Activated T-helper 1 cell treated with anti-CD3 and anti-CD28 coated beads, Interleukin-12 subunit alpha, Interleukin-12 subunit beta, Interleukin-2, Interleukin-4 antibody, amounts not matched to agents 30 ng/mL and 10 ng/mL and 1 ng/mL, durations not matched to agents 14 hours and 24 hours and 36 hours (primary cell): ENCODE measurements at places on chromosomes 1 and 21. TPM values are rescaled to one million over a fixed set of nuclear protein-coding genes. Genes with fewer than 3 reads are reported as not detected.

KCNJ9 gene
- total RNA-seq, result not detected in 2 replicates

ICOSLG gene
- total RNA-seq, result 6.4 and 7.2 TPM in 2 replicates

SETSIP gene
- not detected in 2 replicates for total RNA-seq

MKNK1 gene
- 48.7 TPM in 2 replicates for total RNA-seq

DNA sequence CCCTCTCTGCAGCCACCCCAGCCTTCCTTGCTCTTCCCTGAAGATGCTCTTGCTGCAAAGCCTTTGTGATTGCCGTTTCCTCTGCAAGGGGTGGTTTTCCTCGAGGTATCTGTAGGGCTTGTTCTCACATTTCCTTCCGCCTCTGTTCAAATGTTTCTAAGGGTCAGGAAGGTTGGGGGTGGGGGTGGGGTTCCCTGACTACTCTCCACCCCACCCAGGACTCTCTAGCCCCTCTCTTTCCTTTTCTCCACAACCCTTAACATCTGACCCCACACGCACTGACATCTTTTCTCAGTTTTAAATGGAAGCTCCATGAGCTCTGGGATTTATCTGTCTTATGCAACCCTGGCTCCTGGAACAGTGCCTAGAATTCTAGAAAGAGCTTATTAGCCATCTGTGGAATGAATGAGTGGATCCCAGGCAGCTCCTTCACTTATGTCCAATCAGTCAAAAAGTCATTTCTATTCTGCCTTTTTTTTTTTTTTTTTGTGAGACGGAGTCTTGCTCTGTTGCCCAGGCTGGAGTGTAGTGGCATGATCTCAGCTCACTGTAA is 27.3 kb upstream of the ZNF362 start:
- no peak for DNase-seq

DNA sequence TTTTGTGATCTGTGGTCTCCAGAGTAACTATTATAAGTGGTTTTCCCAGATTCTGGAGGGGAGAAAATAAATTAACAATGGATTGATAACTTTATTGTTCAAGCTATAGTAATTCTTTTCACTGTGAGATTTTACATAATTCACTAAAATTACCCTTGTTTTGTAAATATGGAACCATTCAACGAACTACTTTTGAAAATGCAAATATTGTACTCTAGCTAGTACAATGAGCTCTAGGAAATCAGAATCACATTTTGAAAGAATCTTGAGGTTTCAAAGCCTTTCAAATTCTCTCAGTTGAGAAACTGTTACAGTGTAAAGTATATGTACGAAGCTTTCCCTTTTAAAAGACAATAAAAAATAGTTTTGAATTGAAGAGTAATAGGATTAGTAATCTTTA is 119.9 kb downstream of the HS2ST1 start:
- DNase-seq, result no peak

GRCh38 chr1:42927920-42928505 is 30.7 kb downstream of the SLC2A1 start:
- no peak for DNase-seq

DNA sequence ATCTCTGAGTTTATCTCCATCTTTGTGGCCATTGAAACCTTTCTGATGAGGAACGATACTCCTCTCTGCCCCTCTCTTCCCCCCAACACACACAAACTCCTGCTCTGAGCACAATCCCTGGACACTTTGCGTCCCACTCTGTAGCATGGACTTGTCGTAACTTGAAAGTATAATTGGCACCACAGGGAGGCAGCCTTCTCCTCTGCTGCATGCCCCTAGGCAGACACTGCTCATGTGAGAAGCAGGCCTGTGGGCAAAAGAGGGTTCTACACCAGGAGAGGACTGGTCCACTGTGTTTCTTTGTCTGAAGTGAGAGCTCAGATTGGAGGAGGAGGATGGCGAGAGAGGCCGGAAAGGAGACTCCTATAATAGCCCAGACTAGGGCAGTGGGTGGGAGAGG is 3.8 kb upstream of the PARS2 start:
- no peak for DNase-seq
